ENCODE measurements at places on chromosomes 1 and 21.
A peak's percentile ranks its signal among the peaks of the same experiment; 100 is the strongest.

DNA sequence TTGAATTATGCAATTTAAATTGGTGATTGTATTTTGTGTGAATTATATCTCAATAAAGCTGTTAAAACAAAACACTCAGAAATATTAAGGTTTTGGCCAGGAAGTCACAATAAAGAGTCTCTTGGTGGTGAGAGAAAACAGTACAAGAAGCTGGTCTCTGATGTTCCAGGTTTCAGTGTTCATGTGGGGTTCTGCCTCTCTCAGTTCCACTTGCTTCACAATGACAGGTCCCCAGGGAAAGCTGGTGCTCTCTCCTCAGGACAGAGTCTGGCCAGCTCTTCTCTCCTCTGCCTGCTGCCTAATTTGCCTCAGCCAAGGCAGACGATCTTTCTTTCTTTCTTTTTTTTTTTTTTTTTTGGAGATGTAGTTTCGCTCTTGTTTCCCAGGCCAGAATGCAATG is 342.9 kb upstream of the PLXNA2 start:
- no peak for DNase-seq

DNA sequence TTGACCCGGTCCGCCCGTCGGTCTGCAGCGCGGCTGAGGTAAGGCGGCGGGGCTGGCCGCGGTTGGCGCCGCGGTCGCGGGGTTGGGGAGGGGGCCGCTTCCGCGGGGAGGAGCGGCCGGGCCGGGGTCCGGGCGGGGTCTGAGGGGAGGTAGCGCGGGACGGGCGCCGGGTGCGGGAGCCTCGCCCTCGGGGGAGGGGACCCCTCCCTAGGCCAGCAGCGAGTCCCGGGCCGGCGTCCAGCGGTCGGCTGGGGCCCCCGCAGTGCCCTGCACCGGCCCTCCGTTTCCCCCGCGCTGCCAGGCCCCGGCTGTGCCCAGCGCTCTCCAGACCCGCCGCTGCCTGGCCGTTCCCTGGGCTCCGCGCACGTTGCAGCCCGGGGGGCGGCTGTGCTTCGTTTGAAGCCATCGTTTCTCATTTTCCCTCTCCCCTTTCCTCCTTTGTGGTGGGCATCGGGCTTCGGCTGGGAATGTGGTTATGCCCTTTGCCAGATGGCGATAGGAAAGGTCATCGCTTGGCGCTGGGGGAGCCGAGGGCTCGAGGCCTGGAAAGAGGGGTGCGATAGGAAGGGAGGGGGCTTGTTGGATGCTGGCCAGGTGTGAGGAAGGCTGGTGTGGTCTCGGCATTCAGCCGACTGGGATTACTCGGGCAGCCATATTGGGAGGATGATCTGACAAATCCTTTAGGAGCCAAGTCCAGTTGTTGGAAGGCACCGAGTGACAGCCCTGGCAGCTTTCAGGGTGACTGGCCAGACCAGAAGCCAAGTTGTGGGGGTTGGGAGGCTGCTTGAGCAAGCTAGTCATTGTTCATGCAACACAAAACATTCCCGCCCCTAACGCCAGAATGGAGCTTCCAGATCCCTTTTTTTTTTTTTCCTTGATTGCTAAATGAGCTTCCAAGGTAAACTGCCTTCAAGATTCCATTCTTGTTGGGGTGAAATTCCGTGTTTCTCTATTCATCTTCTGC is 753 bp downstream of the KIF1B start:
- peak; percentile 34 for DNase-seq

DNA sequence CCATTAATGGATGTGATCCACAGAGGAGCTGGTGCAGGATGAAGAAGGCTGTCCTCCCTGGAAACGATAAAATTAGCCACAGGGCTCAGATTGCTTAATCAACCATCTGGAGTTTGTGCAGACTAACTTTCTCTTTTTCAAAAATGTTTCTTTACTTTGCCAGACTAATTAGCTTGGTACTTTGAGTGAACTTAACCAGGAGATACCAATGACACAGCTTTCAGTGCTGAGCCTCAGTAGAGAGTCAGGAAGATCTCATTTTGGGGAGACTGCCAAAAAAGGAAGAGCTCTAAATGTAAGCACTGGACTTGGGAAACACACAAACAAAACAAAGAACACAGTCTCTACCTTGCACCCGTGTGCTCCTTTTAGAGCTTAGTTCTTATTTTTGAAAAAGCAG is 248.1 kb upstream of the DEPDC1 start:
- DNase-seq = no peak

DNA sequence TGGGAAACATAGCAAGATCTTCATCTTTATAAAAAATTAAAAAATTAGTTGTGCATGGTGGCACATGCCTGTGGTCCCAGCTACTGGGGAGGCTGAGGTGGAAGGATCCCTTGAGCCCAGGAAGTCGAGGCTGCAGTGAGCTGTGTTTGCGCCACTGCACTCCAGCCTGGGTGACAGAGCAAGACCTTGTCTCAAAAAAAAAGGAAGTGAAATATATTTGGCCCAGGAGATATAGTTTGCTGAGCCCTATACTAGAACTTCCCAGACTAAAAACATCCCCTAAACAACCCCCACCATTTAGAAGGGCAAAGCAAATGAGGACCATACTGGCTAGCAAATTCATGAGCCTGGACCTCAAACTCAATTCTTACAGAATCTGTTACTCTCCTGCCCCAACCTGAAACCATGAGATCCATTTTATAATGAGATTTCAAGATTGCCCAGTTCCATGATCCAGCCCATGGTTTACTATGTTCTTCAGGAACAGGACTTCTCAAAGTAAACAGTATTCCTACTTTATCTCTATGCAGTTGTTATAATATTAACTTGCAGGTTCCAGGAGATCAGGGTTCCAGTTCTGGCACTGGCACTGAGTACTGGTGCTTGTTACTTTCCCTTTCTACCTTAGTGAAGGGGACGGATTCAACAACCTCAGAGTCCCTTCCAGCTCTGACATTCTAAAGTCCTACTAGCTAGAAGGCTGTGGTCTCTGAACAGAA is 48.9 kb upstream of the TADA1 start:
- DNase-seq = no peak

GRCh38 chr1:58460469-58460868 is 86.1 kb downstream of the OMA1 start:
- no peak for DNase-seq

- no peak for DNase-seq
Measured at GRCh38 chr1:240308096-240308495, 216.4 kb downstream of the FMN2 start.

GRCh38 chr1:29624320-29625083 is 388.2 kb downstream of the PTPRU start:
- no peak for DNase-seq

GRCh38 chr1:67158401-67158800 is 7.9 kb upstream of the IL23R start:
- DNase-seq = no peak

DNA sequence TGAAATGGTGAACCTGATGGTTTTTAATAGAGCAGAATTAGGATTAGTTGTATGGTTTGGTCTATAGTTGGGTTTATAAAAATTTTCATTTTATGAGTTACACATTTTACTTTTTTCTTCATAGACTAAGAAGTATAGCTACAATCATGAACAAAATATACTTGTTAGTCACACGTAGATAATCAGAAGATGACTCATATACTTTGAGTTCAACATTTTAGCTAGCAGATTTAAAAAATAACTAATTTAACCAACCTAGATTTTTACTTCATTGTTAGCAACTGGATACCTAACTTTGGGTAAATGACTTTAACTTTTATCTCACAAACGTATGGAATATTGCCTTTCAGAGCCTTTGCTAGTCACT is 27.9 kb downstream of the MORC3 start:
- DNase-seq = no peak

DNA sequence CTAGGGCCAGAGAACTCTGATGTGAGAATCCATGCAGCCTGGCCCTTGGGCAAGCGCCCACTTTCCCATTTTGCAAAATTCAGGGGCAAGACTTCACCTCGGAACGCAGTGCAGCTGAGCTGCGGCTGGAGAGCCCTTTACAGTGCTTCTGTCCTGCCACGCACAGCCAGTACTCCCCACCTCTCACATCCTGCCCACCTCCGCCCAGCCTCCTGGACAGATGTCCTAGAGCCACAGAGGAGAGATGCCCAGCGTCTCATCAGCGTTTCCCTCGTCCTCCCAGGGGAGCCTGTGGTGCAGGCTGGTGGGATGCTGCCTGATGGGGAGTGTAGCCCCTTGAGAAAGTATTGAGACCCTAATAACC is 29.6 kb downstream of the RUNX3 start:
- DNase-seq = no peak

- DNase-seq = no peak
Measured at GRCh38 chr1:200233393-200233792, 176.4 kb downstream of the ZNF281 start.

- no peak for DNase-seq
Measured at GRCh38 chr1:4836574-4836973, 182.2 kb downstream of the AJAP1 start.

DNA sequence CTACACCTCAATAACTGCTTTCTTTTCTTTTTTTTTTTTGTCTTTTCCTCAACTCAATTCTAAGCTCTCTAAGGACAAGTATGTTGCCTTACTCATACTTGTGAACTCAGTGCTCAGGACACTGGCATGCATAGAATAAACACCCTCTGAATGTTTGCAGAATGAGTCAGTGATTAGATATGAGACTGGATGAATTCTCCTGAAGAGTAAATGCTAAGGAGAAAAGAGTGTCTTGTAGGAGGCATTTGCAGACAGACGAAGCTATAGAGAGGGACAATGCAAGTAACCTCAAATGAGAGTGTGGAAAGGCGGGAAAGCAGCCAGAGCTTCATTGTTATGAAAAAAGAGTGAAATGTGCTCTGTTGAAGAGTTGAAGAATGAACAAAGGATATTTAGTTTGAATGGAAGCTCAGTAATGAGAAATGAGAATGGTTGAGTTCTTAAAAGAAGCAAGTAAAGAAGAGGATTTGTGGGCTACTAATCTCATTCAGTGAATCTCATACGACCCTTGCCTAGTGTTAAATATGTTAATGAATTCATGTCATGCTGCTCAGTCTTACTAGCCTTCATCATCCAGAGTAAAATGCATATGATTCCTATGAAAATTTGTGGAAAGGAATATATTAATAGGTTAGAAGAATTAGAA is 166.1 kb upstream of the DPYD start:
- no peak for DNase-seq

- peak; percentile 58 for DNase-seq
Measured at GRCh38 chr1:27357281-27358037, 9.3 kb downstream of the MAP3K6 start.

DNA sequence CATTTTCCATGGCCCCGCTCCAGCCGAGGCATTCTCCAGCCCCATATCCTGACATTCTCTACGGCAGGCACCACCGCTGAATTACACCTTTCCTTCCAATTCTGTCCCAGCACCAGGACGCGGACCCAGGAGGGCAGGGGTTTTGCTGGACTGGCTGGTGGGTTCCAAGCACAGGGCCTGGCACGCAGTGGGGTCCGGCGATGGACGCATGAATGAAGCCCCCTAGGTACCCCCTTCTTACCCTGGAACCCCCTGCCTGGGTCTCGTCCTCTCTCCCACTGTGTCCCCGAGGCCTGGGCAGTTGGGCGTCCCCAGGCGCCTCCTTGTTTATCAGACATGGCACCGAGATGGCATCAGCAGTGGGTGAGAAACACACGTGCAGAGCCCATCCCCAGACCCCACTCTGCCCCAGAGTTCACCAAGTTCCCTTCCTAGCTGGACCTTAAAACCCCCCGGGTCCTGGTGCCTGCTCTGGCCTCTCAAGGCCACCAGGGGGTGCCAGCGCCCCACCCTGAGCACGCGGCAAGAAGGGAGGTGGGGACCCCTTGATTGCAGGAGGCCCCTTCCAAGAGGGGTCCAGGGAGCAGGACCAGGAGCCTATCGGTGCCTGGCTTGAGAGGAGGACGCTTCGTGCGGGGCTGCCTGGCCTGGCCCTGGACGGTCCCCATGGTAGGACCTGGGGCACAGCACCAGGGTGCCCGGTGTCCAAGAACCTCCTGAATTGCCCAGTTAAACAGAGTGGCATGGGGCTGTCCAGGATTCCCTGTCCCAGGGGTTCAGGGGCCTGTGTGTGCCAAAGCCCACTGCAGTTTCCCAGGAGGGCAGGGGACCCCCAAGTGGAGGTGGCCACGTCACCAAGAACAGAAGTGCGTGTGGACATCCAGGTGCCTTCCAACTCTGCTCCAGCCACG is 46.1 kb downstream of the MEGF6 start:
- DNase-seq = peak; percentile 27

- DNase-seq = no peak
Measured at GRCh38 chr1:18256282-18257235, 149.0 kb downstream of the IGSF21 start.

- no peak for DNase-seq
Measured at GRCh38 chr1:3311711-3312110, 142.8 kb upstream of the ARHGEF16 start.

DNA sequence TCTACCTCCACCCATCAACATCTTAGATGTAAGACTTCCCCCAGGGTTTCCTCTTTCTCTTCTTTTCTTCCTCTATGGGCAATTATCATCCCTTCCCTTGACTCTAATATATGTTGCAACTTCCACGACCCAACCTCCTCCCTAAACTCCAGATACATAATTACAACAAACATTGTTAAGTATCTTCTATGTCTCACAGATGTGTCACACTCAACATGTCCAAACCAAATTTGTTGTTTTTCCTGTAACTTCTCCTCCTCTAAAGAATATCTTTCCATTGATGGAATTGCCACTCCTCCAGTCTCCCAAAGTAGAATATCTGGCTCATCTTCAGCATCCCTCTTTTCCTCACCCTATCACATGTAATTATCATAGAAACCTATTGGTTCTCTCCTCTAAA is 314.2 kb downstream of the RWDD3 start:
- DNase-seq = no peak

DNA sequence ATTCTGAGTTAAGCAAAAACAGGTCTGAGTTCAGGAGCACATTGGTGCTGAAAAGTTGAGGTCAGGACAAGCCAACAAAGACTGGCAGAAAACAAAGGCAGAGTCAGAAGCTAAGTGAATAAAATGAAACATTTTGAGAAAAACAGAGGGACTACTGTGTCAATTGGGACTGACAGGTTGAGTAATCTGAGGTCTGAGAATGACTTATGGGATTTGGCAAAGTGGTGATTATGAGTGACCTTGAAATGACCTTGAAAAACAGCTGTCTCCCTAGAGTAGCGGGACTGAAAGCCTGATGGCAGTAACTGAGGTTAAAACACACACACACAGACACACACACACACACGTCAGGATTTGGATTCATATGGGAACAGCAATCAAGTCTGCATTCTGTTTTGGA is 8.8 kb upstream of the COG2 start:
- no peak for DNase-seq

GRCh38 chr1:150764617-150765101 is 919 bp downstream of the CTSS start:
- DNase-seq = no peak

- DNase-seq = no peak
Measured at GRCh38 chr1:232728507-232729263, 76.5 kb upstream of the MAP10 start.

Measured in CMK (cell line).